ENCODE measurements at places on chromosomes 12 and 14. TPM values are rescaled to one million over a fixed set of nuclear protein-coding genes. Genes with fewer than 3 reads are reported as not detected.

Gene LALBA
- total RNA-seq = not detected

- DNase-seq = no peak
Observed at GRCh38 chr12:43493261-43493797, 58.7 kb downstream of the ADAMTS20 start.

Gene WNK1
- total RNA-seq = 250 TPM

DNA sequence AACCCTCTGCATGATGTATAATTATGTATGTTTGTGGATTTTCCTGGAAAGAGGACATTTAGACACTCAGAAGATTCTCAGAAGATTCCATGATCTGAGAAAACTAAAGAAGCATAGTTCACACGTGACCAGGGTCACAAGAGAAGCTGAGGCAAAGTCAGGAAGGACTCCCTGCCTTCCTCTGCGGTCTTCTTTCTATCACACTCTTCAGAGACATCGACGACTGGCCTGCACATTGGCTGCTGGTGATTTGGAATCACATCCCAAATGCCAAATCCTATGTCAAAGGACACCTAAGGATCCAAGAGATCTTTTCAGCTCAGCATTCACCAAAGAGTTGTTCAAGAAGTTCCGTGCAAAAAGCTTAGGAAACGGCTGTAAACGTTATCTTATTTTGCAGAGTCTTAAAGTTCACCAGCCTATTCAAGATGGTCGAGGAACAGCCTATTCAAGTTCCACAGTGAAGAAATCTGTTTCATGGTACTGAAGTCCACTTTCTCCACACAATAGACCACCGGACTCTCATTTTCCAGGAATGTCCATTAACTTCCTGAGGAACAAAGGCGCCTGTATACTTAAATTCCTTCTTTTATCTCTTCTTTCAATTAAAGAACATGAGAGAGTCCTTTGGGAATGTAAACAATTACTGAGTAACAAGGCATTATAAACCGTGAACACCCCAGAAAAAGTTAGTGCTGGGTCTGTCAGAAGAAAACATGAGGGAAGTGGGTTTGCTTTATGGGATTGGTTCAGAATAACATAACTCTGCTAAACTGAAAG, 42.1 kb downstream of the IGF1 start:
- no peak for DNase-seq

GRCh38 chr12:50988871-50989270, 36.5 kb downstream of the HIGD1C start:
- DNase-seq = no peak

- no peak for DNase-seq
Observed at GRCh38 chr12:57198329-57198728, 18.3 kb upstream of the NXPH4 start.

GRCh38 chr12:12487490-12487889, 75.2 kb downstream of the DUSP16 start:
- no peak for DNase-seq

Gene INHBC
- total RNA-seq = not detected

Gene TAS2R9
- not detected for total RNA-seq

Gene GAPDH
- 2,666 TPM for total RNA-seq

DNA sequence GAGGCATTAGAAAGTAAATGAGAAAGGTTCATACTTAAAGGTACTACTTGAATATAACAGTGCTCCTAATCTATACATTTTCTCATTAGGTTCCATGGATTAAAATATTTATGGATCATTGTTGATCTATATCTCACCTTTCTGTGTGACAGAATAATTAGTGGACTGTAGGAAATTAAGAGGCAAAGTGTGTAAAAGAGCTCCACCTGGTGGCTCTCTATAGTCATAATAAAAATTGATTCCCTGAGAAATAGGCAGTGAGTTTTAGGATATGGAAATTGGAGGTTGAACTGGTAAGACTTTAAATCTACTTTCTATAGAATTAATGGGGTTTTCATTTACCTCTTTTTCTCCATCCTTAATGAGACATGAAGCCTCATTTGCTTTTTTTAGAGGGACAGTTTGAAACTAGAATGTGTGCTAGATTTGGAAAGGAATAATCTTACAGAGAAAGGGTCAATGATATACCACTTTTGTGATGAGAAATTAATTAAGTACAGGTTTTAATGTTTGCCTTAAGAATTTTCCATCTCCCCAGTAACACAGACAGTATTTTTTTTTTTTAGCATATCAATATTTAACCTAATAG, 11.8 kb upstream of the DERA start:
- DNase-seq = no peak

DNA sequence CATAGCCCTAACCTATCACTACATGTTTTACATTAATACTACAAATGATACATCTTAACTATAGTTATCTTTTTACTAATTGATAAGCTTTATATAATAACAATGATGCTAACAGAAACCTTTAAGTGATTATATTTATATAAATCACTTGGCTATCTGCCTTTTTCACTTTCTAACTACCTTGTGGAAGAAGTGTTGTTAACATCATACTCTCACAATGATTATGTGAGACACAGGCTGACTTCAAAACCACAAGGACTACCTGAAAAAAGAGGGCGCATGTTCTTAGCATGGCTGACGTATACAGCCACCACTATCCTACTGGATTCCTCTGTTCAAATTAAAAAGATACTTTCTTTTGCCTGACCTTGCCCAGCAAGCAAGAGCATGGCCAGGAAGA, 135.3 kb upstream of the SOX5 start:
- no peak for DNase-seq

DNA sequence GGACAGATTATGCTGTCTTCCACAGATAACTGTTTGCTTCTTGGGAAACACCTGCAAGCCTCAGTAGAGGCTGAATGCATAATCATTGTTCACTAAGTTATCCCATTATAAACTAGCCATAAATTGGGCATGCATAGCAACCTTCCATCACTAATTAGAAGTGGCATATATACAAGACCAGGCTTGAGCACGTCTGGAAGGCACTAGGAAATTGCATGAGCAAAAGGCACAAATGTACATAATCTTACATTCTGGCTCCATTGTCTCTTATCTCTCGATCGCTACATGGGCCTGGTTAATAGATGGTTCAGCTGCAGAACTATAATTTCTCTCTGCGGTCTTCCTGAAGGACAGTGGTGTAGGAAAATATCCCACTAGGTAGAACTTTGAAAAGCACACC, 679.2 kb downstream of the RPL10L start:
- DNase-seq = no peak

Gene TMEM30B
- 4.4 TPM for total RNA-seq

DNA sequence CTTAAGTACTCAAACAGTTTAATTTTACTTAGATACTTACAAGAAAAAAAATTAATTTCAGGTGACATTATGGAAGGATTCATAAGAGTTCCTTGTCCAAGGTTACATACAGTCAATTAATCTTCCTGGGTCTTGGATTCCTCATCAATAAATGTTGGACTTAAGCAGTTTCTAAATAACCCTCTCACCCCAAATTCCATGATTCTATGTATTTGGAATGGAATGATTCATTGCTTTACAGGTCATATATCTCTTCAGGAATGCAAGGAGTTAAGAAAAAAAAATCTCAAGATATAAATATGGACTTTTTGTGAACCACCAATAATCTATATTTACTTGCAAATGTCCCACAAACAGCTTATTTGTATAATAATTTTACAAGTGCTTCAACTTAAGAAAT, 84.2 kb upstream of the BMP4 start:
- DNase-seq = no peak

- no peak for DNase-seq
Observed at GRCh38 chr12:128583453-128583852, 240.3 kb downstream of the SLC15A4 start.

Gene TEX22
- 0.17 TPM for total RNA-seq

DNA sequence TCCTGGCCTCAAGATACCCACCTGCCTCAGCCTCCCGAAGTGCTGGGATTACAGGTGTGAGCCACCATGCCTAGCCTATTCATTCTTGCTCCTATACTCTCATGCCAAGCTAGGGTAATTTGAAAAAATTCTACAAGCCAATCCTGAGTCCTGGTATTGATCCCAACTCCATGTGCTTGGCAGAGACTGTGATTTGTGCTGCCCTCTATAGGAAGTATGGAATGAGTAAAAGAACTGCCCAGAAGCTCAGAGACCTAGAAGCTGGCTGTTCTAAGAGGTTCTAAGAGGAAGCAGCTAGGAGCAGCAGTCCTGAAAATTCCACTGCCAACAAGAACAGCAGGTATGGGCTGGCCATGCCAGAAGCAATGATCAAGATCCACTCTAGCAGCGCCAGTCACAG, 402.5 kb downstream of the PCNX1 start:
- no peak for DNase-seq

- no peak for DNase-seq
Observed at GRCh38 chr12:56921346-56921745, 12.9 kb downstream of the SDR9C7 start.

Gene TFCP2
- 16.2 TPM for total RNA-seq

- no peak for DNase-seq
Observed at GRCh38 chr12:125185311-125185739, 120.1 kb downstream of the AACS start.

Gene KLHL33
- total RNA-seq = 0.83 TPM

- no peak for DNase-seq
Observed at GRCh38 chr12:71938728-71939385, at the start of gene TPH2. TSS of gene TPH2 (plus strand) at chr12:71938845. CDS start at chr12:71938987, 142 bp downstream.

Measured in esophagus muscularis mucosa (tissue), 4 donors.